ENCODE measurements at places on chromosomes 16 and 17.
A peak's percentile ranks its signal among the peaks of the same experiment; 100 is the strongest.

- peak; percentile 20 for DNase-seq
These were observed 611.3 kb upstream of the SALL1 start for GRCh38 chr16:51762081-51762996.

- DNase-seq = no peak
These were observed 27.8 kb downstream of the ZC3H18 start for GRCh38 chr16:88597856-88598491.

DNA sequence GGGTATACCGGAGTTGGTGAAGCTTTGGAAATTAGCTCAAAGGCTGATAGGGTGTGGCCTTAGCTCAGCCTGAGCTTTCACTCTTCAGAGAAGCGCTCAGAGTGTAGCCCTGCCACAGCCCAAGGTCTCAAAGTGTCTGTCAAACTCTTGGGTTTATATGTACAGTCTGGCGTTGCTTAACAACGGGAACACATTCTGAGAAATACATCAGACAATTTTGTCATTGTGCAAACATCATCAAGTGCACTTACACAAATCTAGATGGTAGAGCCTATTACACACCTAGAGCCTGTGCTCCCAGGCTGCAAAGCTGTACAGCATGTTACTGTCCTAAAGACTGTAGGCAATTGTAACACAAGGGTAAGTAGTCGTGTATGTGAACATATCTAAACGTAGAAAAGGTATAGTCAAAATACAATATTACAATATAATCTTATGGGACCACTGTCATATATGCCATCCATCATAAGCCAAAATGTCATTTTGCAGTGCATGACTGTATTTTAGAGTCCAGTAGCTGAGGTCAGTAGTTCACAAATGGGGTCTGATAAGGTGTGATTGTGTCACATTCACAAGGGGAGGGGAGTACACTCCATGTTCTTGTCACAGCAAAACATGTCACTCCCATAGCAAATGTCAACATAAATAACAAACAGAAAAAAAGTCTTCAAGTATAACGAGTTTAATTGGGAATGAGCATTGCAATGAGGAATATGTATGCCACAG, 20.6 kb downstream of the CHAD start:
- DNase-seq = no peak

DNA sequence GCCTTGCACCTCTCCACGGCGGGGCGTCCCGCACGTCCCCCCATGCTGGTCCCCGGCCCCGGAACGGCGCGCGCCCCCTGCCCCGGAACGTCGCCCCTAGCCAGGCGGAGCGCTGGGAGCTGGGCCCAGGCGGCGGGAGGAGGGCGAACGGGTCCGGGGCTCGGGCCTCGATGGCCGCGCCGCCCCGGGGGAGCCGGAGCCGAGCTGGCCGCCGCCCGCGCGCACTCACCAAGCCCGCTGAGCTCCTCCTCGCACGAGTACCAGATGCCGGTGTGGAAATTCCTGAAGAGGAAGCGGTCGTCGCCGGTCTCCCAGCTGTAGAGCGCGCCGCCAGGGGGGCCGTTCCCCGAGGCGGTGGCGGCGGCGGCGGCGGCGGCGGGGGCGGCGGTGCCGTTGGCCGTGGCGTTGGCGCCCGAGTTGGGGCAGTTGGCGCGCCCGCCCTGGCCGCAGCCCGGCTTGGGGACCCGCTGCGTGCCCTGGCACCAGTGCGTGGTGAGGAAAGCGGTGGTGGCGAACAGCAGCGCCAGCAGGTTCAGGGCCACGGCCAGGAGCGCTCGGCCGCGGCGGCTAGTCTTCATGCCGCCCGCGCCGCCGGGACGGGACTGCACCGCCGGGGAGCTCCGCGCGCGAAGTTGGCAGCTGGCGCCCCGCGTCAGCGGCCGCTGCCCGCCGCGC, 530 bp downstream of the GSG1L start:
- DNase-seq = no peak

DNA sequence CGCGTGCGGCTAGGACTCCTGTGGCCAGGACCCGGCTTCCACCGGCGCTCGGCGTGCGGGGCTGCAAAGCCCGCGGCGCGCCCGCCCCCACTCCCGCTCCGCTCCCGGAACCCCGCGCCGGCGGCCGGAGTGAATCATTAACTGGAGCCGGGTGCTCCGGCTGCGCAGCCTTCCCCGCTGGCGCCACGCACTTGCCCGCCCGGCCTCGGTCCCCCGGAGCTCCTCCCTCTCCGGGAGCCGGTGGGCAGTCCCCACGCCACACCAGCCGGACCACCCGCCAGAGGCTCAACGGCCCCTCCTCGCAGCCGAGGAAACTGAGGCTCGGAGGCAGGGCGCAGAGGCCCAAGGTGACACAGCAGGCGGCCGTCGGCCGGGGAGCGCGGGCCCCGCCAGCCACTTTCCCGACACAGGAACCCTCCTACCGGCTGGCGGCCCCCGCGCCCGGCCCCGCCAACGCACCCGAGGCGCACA, 580 bp downstream of the BCAR1 start:
- no peak for DNase-seq

Data from fibroblast of skin of left biceps (primary cell).